ENCODE measurements at places on chromosomes 5 and 9.

DNA sequence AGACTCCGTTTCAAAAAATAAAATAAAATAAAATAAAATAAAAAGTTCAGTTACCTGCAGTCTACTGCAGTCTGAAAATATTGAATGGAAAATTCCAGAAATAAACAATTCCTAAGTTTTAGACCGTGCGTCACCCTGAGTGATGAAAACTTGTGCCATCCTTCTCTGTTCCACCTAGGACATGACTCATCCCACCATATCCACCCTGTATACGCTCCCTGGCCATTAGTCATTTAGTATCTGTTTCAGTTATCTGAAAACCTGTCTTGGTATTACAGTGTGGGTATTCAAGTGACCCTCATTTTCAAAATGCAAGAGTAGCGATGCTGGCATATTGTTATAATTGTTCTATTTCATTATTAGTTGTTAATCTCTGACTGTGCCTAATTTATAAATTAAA lies 51.8 kb upstream of the TEX48 start:
- H3K4me3 ChIP-seq: no peak overlapping the region
- H3K27me3 ChIP-seq: no peaks in the 10 kb centered on the region
- DNase-seq: no peak
- peaks cover 31% of the 10 kb centered on the region for H3K4me1 ChIP-seq
- no peak overlapping the region for H3K27ac ChIP-seq

DNA sequence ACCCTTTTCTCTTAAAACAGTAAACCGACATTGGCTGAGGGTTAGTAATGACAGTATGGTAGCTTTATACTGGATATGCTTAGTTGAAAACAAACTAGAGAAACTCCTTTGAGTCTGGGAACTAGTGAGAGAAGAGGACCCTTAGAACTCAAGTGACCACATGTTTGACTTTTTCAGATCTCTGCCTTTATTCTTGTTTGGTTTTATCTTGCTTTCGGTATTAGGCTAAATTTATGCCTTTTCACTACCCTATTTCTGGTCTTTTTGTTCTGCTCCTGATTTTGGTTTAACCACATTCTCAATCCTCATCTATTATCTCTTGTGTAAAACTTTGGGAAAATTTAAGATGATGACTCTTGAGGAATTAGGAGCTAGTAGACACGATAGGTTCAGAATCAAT lies 11.0 kb downstream of the SNAPC3 start:
- H3K27ac ChIP-seq: no peak overlapping the region
- H3K4me1 ChIP-seq: peaks cover 4% of the 10 kb centered on the region
- peaks cover 17% of the 10 kb centered on the region for H3K36me3 ChIP-seq
- no peak for DNase-seq

DNA sequence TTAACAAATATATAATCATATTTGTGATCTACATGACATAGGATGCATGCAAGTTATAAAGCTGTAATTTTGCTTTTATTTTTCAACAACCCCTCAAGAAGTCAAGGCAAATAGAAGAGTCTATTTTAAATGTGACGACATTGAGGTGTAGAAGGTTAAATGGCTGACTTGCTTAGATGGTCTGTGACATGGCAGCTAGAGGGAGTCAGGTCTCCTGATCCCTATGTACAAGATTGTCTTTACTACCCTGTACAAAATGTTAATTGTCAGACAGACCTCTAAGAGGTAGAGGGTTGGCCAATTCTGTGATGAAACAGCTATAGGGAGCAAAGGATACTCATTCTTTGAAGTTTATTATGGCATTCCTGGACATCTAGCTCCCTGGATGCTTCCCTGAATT lies 380.9 kb upstream of the MEF2C start:
- no peak overlapping the region for H3K27ac ChIP-seq
- H3K4me3 ChIP-seq: no peak overlapping the region
- no peaks in the 10 kb centered on the region for H3K36me3 ChIP-seq
- no peaks in the 10 kb centered on the region for H3K4me1 ChIP-seq
- H3K27me3 ChIP-seq: no peaks in the 10 kb centered on the region

DNA sequence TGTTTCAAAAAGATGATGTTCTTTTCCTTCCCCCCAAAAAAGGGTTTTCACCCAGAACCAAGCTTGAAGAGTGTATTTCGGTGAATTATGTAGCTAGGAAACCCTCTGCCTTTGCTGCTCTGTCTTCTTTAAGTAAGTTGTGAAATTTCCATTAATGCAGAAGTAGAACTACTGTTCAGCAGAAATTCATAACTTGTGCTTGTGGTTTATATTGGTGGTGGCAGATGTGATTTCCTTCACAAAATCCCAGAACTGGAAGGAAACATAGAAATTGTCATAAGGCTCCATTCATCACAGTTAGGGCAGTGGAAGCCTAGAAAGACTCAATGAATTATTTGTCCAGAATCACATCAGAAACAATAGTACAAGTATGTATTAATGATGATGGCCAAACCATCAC lies 42.1 kb upstream of the DAB2 start:
- H3K4me1 ChIP-seq: no peaks in the 10 kb centered on the region
- no peaks in the 10 kb centered on the region for H3K36me3 ChIP-seq
- no peak overlapping the region for H3K4me3 ChIP-seq
- DNase-seq: no peak
- no peak overlapping the region for H3K27ac ChIP-seq

DNA sequence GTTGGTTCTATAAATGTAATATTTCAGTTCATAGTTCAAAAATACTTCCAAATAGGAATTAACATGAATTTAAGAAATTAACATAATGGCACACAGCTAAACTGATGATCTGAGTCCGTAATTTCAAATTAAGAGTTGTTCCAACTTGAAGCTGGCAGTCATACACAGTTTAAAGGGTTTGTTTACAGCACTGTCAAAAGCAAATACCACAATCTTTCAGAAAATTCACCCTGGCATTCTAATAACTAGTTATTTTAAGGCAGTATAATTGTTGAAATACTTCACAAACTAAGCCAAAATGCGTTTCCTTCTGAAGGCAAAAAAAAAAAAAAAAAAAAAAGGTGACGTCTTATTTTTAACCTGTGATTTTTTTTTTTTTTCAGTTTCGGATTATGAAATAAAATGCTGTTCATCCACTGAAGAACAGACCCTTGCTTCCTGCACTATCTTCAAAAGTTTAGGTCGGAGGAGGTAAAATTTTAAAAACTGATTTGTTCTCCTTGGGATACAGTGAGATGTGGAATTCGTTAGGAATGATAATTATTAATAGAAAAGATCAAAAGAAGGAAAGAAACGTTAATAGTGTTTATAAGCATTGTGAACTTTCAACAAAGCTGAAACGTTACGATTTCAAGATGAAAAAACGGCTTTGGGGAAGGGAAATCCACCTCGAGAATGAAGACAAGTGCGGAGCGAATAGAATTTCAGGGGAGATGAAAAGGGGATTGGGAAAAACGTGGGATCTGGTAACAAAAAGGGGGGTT lies 850 bp downstream of the IL6ST start:
- no peaks in the 10 kb centered on the region for H3K36me3 ChIP-seq
- peaks cover 20% of the 10 kb centered on the region for H3K4me1 ChIP-seq
- DNase-seq: peak; percentile 68
- H3K27me3 ChIP-seq: no peaks in the 10 kb centered on the region
- peak overlapping the region; percentile 94 for H3K27ac ChIP-seq
- peak overlapping the region; percentile 93 for H3K4me3 ChIP-seq

- H3K27me3 ChIP-seq: no peaks in the 10 kb centered on the region
- H3K4me3 ChIP-seq: no peak overlapping the region
- H3K36me3 ChIP-seq: no peaks in the 10 kb centered on the region
- DNase-seq: no peak
Observed at GRCh38 chr9:117030254-117030768, 343.2 kb downstream of the TRIM32 start.

- no peak overlapping the region for H3K27ac ChIP-seq
- DNase-seq: no peak
- H3K4me3 ChIP-seq: no peak overlapping the region
- H3K4me1 ChIP-seq: no peaks in the 10 kb centered on the region
- no peaks in the 10 kb centered on the region for H3K36me3 ChIP-seq
Observed at GRCh38 chr5:36669015-36669651, 62.7 kb downstream of the SLC1A3 start.

DNA sequence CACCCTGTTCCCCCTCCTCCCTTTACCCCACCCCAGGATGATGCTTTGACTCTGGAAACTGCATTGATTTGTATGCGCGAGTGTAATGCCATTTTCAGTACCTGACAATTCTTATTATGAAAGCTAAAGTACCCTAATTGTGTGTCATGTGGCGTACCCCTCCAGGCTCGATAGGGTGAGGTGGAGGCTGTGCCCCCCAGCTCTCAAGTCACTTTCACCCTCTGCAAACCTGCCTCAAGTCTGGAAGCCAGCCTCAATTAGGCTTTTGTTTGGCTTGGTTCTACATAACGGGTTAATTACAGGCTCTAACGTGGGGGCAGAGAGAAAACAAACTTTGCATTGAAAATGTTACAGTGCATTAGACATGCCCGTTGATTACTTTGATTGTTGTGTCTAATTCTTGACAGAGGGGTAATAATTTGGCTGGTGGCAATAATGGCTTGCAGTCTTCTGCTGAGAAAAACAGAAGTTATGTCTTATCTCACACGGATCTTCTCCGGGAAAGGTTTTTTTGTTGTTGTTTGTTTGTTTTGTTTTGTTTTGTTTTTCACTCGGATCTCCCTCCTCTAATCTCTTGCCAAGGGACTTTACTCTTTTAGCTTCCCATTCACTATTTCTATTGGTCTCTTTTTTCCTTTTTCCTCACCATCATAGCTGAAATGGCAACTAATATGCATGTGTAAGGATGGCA lies 12.6 kb downstream of the ISL1 start:
- H3K4me3 ChIP-seq: no peak overlapping the region
- H3K4me1 ChIP-seq: no peaks in the 10 kb centered on the region
- DNase-seq: no peak
- H3K27me3 ChIP-seq: no peaks in the 10 kb centered on the region
- H3K36me3 ChIP-seq: no peaks in the 10 kb centered on the region
- no peak overlapping the region for H3K27ac ChIP-seq

GRCh38 chr5:78519198-78519941 lies 129.2 kb downstream of the LHFPL2 start:
- no peak overlapping the region for H3K4me3 ChIP-seq
- H3K36me3 ChIP-seq: no peaks in the 10 kb centered on the region
- H3K4me1 ChIP-seq: no peaks in the 10 kb centered on the region

DNA sequence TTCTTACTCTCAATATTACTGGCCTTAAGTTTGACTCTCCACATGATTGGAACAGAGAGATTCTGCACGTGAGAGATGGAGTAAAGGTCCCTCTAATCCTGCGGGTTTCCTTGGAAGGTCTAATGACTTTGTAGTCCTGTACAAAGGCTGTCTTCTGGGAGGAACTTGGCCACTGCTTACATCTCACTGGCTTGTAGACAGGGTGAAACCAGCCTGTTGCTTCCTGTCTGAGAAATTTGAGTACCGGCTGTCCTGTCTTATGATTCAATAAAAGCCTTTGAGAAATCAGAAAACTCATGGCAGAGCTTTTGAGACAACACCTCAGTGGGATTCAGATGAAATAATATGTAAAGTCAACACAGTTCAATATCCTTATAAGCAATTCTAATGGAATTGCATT lies 43.0 kb downstream of the IL31RA start:
- no peak overlapping the region for H3K27ac ChIP-seq
- no peaks in the 10 kb centered on the region for H3K36me3 ChIP-seq
- H3K4me1 ChIP-seq: no peaks in the 10 kb centered on the region
- H3K4me3 ChIP-seq: no peak overlapping the region

GRCh38 chr5:145984072-145984471 lies 47.7 kb downstream of the SH3RF2 start:
- no peaks in the 10 kb centered on the region for H3K36me3 ChIP-seq
- no peaks in the 10 kb centered on the region for H3K4me1 ChIP-seq
- H3K4me3 ChIP-seq: no peak overlapping the region
- no peak overlapping the region for H3K27ac ChIP-seq

GRCh38 chr9:33229359-33230114 lies 10.4 kb upstream of the SPINK4 start:
- no peaks in the 10 kb centered on the region for H3K4me1 ChIP-seq
- no peak overlapping the region for H3K4me3 ChIP-seq
- no peak for DNase-seq
- no peak overlapping the region for H3K27ac ChIP-seq
- H3K27me3 ChIP-seq: no peaks in the 10 kb centered on the region
- no peaks in the 10 kb centered on the region for H3K36me3 ChIP-seq

GRCh38 chr5:172548981-172549687 lies 91.9 kb upstream of the NEURL1B start:
- DNase-seq: no peak

DNA sequence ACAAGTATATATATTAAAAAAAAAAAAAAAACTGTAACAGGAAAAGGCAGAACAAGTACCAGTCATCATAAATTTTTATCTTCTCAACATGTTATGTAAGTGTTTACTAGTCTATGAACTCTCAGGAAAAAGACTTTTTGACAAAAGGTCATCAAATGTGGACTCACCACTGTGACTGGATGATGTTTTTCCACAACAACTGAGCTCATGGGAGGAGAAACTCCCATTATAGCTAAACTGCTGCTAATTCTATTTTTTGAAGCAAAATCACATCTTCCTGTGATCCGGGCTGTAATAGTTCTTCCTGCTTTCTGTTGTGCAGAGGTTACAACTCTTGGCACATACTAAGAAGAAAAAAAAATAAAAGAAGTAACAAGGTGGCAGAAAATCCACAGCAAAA lies 39.6 kb downstream of the POC5 start:
- no peak for DNase-seq
- H3K27ac ChIP-seq: no peak overlapping the region
- H3K4me1 ChIP-seq: peaks cover 3% of the 10 kb centered on the region
- H3K27me3 ChIP-seq: no peaks in the 10 kb centered on the region
- no peak overlapping the region for H3K4me3 ChIP-seq
- no peaks in the 10 kb centered on the region for H3K36me3 ChIP-seq

DNA sequence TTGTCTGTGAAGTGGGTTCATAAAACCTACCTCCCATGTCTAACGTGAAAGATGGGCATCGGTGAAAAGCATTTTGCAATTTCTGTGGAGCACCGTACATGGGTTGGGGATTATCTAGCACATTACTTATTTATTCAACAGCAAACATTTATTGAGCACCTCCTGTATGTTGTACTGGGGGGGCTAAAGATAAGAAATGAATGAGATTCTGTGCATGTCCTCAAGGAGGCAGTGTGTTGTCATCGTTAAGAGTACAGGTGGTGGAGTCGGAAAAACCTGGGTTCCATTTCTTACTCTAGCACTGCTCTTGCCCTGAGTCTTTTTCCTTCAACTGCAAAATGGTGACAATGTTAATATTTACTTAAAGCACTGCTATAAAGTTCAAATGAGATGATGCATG lies 30.4 kb upstream of the DENND1A start:
- DNase-seq: no peak
- H3K27me3 ChIP-seq: no peaks in the 10 kb centered on the region
- no peaks in the 10 kb centered on the region for H3K36me3 ChIP-seq
- no peak overlapping the region for H3K27ac ChIP-seq

Measured in CD8-positive, alpha-beta memory T cell (primary cell).